ENCODE measurements at places on chromosomes 11 and 22.

GRCh38 chr22:25928038-25928437, 186.1 kb downstream of the MYO18B start:
- no peak for DNase-seq

DNA sequence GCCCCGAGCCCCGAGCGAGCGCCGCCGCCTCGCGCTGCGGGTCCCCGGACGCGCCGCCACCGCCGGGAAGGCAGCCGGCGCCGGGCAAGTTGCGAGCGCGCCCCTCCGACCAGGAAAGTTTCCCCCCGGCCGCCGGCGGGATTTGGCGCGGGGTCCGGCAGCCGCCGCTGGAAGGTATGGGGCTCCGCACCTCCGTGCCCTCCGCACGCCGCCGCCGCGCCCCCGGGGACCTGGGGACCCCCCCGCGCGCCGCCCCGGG, 281 bp downstream of the TSPAN18 start:
- no peak for DNase-seq

DNA sequence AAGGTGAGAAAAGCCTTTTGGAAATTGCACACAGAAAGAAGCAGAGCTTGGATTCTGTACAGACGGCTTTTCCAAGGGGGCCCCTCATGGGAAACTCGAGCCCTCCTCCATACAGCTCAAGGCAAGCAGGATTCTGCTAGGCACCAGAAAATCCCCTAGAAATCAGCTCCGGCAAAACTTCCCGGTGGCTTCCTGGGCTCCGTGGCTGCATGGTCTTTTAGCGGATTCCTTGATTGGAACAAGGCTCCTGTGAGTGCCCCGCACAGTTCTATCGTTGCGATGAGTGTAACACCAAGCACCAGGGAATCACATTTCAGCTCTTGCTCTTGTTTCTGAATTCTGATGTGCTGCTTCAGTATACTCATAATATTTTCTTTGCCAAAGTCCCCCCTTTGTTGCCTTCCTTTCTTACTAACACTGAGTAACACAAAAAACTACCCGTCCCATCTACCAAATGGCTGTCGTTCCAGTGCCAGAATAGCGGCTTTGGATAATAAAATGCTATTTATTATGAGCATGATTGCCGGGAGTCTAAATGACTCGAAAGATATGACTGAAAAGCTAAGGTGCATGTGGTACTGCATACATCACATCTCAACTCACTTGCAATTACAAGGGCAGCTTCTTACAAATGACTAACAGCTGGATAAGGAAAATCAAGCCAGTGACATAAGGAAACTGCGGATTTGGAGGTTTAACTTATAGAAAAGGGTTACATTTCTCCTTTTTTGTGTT, 494.1 kb downstream of the DLG2 start:
- DNase-seq, result no peak

- DNase-seq, result no peak
Measured at GRCh38 chr11:35256296-35256695, 117.3 kb downstream of the CD44 start.

GRCh38 chr11:103441021-103441420, 331.8 kb downstream of the DYNC2H1 start:
- DNase-seq, result no peak

GRCh38 chr11:40252236-40252635, 1207.2 kb downstream of the LRRC4C start:
- no peak for DNase-seq

DNA sequence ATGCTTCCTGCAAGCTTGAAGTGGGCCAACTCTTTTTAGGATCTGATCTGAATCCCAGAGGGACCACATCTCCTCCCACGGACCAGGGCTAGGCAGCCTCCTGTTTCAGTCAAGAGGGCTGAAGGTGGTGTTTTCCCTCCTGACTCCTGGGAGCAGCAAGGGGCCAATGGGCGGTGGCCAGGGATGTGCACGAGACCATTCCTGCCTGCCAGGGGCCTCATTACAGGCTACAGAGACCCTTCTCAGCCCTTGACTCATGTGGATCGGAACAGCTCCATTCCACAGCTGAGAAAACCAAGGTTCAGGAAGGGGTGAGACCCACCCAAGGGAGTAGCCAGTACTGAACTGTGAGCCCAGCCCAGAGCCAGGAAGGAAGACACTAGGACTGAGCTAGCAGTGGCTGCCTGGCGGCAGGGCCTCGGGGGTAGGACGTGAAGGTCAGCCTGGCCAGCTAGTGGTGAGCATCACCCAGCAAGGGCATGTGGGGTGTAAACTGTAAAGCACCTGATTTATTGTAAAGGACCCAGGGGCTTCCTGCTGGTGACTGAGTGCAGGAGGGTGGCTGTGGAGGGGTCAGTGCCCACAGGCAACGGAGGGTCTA, 3.4 kb upstream of the P2RY6 start:
- no peak for DNase-seq

DNA sequence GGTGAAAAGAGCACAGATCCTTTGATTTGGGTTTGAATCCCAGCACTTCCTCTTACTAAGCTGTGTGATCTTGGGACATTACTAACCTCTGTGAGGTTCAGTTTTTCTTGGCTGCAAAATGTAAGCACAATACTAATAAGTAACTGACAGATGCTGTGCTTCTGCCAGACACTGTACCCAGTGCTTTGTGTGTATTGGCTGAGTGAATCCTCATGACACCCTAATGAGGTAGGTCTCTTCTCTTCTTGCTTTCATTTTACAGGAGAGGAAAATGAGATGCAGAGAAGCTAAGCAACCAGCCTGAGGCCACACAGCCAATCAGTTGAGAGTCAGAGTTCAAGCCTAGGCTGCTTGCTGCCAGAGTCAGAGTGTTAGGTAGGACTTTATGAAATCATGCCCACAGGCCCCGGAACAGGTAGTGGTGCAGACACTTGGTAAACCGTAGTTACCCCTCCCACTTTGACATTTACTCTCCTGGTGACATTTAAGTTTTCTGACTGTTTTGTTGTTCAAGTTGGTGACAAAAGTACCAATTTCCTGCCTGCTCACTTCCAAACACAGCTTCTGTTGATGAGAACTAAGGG, 21.2 kb downstream of the PTPRJ start:
- DNase-seq, result peak; percentile 48

- no peak for DNase-seq
Measured at GRCh38 chr11:36027731-36028130, 83.9 kb downstream of the LDLRAD3 start.

DNA sequence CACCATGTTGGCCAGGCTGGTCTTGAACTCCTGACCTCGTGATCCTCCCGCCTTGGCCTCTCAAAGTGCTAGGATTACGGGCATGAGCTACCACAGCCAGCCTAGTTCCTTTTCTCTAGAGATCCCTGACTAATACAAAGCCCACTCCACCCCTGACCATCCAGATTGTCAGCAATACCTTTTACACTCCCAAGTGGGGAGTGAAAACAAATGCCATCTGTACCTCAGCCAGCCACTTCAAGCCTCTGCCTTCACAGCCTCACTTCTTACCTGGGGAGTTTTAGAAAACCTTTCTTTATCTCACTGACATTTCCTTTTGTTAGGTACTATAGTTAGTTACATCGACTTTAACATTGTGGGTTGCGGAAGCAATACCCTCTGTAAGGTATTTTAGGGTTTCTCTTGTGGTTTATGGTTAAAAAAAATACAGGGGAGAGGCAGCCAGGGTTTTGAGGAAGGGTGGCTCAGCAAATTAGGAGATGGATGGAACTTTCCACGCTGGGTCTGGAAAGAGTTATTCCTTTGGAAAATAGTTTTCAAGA, 8.9 kb downstream of the TOM1 start:
- DNase-seq, result no peak

DNA sequence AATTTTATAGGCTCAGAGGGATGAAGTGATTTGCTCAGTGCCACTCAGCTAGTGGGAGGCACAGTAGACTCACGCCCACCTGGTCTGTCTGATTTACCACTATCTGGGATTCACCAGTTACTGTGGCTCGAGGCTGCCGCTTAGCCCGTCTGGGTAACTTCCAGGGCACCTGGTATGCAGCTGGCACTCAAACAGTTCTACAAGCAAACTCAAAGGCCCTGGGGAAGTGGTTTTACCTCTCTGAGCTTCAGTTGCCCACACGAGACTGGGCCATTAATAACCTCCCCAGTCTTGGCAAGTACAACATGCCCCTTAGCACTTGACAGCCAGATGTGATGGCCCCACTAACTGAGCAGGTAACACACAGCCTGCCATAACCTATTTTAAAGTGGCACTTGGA, 2.6 kb downstream of the GDPD5 start:
- DNase-seq, result no peak

GRCh38 chr11:114016986-114017385, 42.1 kb downstream of the HTR3A start:
- DNase-seq, result no peak

DNA sequence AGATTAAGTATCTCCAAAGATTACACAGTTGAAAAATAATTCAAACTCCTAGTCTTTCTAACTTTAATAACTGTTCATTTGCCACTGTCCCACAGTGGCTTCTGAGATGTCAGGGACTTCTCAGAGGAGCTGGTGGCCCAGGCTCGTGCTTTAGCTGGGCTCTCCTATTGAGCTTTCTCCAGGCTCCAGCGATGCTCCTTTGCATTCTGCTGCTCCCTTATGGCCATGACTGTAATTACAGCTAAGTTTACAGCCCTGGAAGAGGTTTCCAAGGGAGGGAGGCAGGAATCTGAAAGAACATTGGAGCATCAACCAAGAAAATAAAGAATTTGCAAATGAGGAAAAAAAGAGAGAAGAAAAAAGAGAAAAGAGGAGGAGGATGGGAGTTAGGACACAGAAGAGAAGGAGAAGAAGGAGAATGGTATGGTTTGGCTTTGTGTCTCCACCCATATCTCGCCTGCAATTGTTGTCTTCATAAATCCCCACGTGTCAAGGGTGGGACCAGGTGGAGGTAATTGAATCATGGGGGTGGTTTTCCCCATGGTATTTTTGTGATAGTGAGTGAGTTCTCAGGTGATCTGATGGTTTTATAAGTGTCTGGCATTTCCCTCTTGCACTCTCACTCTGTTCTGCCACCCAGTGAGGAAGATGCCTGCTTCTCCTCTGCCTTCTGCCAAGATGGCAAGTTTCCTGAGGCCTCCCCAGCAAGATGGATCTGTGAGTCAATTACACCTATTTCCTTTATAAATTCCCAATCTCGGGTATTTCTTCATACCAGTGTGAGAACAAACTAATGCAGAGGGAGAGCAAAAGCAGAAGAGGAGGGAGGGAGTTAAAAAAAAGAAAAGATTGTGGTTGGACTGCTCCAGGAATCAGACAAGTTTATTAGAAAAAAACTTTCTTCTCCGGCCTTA, 857.0 kb downstream of the KCNA4 start:
- DNase-seq, result peak; percentile 69

- peak; percentile 53 for DNase-seq
Measured at GRCh38 chr22:39150848-39151215, 1.6 kb downstream of the CBX7 start.

- no peak for DNase-seq
Measured at GRCh38 chr11:16976379-16976778, 37.8 kb downstream of the PLEKHA7 start.

GRCh38 chr11:35909511-35910265, 34.2 kb upstream of the LDLRAD3 start:
- DNase-seq, result no peak

DNA sequence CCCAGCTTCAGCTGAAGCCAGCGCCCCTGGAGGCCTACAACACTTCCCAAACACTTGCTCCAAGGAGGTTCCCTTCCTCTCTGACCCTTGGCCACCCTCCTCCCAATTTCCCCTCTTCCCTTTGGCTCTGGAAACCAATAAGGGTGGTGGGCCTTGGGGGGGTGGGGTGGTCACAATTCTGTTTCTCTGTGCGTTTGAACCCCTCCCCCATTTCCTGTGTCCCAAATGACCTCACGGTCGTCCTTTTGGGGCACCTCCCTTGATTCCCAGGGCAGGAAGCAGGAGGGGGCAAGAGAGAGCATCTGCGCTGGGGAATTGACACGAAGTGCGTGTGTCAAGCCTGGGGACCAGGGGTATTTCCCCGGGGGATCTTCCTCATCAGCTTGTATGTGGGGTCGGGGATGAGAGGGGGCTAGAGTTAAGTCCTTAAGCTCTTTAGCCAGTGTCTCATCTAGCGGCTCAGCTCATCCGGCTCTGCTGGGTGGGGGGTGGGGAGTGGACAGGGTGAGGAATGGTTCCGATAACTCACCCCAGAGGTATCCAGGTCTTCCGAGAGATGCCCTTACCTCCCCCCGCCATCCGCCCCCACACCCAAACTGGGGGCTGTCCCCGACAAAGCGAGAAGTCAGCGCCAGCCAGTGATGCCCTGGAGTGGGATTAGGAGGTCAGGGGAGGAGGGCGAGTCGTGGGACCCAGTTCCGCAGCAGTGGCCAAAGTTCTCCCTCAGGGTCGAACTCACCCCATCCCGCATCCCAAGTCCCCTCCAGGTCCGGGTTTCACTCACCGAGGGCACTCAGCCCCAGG, 587 bp downstream of the ESAM start:
- DNase-seq, result no peak

DNA sequence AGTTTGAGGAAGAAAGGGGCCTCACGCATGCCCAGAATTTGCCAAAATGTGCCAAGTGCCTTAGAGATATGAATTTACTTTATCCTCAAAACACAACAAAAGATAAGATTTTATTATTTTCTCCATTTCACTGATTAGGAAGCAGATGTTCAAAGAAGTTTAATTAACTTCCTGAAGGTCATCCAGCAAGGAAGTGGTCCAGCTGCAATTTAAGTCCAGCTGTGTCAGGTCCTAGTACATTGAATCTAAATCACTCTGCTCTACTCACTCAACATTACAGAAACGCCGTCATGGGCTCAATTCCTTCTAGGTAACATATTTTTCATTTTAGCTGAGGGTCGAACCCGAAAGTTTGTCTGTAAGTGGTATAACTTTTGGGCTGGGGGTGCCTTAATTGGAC, 115.4 kb downstream of the CCDC34 start:
- DNase-seq, result no peak

- DNase-seq, result peak; percentile 87
Measured at GRCh38 chr22:25747245-25747944, 5.4 kb downstream of the MYO18B start.

DNA sequence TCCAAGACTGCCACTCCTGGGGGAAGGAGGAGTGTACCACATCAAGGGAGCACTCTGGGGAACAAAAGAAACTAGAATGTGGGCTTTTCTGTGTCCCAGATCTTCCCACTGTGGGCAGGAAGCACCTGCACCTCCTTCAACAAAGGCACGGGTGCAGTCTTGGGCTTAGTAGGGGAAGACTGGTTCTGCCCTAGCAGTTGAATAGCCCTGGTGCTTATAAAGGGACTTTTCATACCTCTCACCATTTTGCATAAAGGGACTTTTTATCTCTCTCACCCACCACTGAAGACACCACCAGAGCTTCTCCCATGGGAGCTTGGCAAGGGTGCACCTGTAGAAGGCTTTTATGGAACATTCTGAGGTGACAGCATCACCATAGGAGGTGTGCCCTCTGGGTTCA, 65.8 kb upstream of the MS4A8 start:
- DNase-seq, result no peak

GRCh38 chr22:36589856-36590255, 60.9 kb upstream of the EIF3D start:
- no peak for DNase-seq

- DNase-seq, result no peak
Measured at GRCh38 chr11:104529906-104530305, 366.0 kb upstream of the PDGFD start.

DNA sequence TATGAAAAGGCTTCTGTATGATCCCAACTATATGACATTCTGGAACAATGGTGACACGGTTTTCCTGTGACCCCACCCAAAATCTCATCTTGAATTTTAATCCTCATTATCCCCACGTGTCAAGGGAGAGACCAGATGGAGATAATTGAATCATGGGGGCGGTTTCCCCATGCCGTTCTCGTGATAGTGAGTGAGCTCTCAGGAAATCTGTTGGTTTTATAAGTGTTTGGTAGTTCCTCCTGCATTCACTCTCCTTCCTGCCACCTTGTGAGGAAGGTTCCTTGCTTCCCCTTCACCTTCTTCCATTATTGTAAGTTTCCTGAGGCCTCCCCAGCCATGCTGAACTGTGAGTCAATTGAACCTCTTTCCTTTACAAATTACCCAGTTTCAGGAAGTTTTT, 53.1 kb upstream of the TSPAN18 start:
- no peak for DNase-seq
